ENCODE measurements at places on chromosomes 2 and 18.

DNA sequence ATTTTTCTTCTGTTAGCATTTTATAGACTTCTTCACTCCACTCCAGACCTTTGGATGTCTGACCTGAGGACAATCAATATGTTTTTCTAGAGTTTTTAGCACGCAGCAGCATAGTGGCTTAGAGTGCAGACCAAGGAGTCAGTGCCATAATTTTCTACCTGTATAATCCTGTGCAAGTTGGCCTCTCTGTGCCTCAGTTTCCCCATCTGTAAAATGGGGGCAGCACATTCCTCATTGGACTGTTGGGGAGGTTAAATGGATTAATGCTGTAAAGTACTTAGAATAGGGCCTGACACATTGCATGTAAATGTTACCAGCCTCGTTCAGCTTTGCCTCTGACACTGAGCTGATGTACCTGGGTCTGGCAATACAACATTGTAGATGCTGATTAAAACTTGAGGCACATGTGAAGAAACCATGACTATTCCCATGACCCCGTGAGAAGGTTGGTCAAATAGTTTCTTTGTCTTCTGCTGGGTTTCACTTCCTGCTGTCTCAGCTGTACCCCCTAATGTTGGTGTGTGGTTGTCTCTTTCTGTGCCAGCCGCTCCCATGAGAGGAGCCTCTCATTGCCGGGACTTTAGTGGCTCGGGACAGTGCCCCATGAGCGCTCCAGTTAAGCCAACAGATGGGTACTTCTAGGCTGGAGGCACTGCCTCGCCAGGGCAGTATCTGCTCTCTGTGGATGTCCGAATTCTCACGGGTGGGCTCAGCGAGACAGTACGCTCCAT lies 125.3 kb downstream of the SH3RF3 start:
- DNase-seq = no peak

GRCh38 chr2:196123679-196124373 lies 47.6 kb downstream of the STK17B start:
- no peak for DNase-seq

- DNase-seq = no peak
Measured at GRCh38 chr2:42879913-42880737, 87.7 kb upstream of the HAAO start.

GRCh38 chr2:148874868-148875341 lies at the start of gene KIF5C:
Gene KIF5C, plus strand, starts transcription at chr2:148875227. Its CDS starts 391 bp downstream, at chr2:148875618.
- DNase-seq = peak; percentile 91

DNA sequence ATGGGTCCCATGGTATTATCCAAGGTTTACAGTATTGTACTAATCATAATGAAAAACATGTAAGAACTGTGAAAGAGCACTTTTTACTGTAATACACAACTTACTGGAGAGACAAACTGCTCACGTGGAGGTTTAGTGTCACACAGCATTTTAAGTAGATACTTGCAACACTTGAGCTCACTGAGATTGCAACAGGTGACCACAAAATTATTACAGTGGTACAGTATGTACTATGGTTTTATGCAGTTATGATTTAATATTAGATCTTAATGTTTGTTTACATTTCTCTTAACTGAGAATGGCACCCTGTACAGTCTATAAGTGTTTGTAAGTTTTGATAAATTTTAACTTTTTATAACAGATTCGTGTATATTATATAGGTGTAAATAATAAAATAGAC lies 118.6 kb upstream of the SKOR2 start:
- DNase-seq = no peak

DNA sequence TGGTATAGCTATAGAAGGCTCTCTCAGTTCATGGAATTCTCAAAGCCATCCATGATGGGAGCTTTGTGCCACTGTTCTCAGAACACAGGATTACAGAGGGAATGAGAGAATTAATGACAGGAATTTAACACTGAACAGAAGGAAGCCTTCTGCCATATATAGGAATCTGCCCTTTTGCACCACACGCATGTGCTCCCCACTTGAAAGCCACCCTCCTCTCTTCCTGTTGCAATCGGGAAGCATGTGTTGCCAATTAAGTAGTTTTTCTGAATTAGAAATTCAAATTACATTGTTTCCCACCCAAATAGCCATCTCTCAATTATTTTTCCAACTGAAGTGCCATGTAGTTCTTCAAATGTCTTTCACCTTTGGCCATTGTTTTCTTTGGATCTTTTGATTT lies 71.3 kb downstream of the C1D start:
- DNase-seq = no peak

DNA sequence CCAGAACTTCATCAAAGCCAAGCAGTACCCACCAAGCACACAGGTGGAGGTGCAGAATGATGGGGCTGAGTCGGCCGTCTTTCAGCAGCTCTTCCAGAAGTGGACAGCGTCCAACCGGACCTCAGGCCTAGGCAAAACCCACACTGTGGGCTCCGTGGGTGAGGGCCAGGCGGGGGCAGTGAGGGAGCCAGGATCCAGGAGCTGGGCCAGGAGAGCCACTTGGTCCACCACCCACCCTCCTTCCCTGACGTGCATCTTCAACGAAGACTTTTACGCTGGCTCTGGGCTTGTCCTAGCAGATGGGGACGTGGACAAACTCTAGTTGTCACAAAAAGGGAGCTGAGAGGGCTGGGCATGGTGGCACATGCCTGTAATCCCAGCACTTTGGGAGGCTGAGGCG lies 11.8 kb downstream of the VIL1 start:
- DNase-seq = no peak

DNA sequence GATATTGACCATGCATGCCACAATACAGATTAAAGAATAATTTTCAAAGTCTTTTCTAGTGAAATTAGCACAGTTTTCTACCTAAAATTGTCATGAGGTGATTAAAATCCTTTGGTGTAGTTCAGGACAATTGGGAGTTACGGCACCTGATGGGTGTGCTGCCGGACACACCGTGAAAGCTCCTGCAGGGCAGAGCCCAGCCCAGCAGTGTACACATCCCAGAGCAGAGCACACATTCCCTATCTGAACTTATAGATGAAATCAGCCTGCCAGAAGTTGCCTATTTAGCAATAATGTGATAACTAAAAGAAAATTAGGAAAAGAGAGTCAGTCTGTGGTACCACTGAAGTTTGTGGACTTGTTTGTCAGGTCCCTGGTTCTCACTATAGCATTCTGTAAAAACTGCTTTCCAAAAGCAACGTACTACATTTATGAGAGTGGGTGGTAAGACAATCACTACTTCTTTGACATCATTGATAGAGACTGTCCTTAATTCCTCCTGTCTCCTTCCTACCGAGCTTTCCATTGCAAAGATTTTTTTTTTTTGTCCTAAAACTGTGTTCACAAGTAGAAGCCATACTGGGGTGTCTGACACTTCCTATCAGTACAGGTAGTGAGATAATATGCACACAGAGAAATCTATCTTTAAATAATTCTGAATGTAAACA lies 3.4 kb downstream of the CYTIP start:
- no peak for DNase-seq

DNA sequence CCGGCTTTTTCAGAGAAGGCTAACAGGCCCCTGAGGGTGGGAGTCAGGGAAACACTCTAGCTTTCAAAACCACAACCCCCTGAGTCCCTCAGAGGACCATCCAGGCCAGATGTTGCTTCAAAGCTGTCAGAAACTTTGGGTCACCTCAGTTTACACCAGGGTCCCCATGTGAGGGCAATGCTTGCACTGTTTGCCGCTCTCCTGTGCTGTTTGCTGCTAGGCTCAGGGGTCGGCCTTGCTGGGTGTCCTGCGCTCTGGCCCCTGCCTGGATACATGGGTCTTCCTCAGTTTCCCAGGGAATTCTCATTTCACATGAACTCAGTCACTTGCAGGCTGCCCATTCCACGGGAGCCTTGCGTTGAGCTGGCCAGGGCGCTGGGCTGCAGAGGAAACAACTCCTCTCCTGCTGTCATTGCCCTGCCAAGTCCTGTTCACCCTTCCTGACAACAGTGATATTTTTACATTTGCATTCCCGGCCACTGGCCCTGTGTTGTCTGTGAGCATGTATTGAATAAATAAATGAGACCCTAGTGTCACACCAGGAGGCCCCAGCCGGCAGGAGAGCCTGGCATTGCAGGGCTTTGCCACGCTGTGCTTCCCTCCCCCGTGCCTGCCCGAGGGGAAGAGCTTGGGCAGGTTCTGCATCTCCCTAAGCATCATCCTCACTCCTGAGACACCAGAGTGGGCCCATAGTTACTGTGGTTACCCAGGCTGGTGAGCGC lies 73.2 kb upstream of the RAB6C start:
- no peak for DNase-seq

DNA sequence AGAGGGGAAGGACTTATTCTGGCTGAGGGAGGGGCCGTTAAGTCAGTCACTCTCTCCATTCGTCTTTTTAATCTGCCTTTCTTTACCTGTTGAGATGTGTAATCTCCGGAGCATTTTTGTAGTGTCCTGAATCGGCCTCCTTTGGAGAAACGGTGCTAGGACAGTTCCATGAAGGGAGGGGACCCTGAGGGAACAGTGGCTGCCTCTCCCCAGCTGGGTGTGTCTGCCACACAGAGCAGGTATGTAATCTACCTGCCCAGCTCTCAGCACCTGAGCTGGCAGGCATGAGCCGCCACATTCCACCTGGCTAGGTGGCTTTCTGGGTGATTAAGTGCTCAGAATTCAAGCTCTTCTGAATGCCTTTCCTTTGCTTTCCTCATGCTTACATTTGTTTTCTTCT lies 131.2 kb downstream of the WDSUB1 start:
- no peak for DNase-seq

DNA sequence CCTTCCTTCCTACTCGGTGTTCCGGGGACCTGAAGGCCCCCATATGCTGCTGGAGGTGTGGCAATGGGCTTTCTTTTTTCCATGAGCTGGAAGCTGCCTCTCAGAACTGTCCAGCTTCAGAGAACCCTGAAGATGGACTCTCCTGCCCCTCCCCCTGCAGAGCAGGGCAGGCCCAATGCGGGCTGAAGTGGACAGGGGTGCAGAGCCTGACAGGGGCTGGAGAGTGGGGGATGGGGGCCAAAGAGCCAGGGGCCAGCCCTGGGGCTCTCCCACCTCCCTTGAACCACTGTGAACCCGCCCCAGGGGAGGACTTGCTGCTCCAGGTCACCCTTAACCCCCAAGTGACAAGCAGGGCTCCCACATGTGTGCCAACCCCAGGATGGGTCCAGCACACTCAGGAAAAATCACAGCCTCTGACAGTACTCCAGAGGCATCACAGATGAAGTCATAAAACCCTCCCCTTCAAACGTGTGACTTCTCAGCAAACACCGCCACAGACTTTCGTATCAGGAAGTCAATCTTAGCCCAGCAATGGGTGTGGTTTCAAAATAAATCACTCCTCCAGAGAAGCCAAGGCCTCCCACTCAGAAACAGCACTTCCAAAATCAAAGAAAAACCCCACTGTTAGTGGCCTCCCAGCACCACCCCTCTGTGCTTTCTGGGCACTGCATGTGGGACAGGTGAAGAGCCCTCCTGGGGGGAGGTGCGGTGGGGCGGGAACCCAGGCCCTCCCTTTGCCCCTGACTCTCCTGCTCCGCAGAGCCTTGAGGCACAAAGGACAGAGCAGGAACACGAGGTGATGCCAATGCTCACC lies 135.8 kb downstream of the HDAC4 start:
- no peak for DNase-seq

GRCh38 chr2:120509213-120509815 lies 163.4 kb downstream of the INHBB start:
- DNase-seq = no peak

GRCh38 chr2:215320679-215321078 lies 8.8 kb downstream of the ATIC start:
- DNase-seq = no peak

GRCh38 chr2:120344976-120345581 lies 857 bp upstream of the INHBB start:
- peak; percentile 18 for DNase-seq

- DNase-seq = no peak
Measured at GRCh38 chr2:97926946-97927345, 68.8 kb downstream of the TMEM131 start.

- no peak for DNase-seq
Measured at GRCh38 chr18:57432751-57433400, 2.3 kb upstream of the ONECUT2 start.

DNA sequence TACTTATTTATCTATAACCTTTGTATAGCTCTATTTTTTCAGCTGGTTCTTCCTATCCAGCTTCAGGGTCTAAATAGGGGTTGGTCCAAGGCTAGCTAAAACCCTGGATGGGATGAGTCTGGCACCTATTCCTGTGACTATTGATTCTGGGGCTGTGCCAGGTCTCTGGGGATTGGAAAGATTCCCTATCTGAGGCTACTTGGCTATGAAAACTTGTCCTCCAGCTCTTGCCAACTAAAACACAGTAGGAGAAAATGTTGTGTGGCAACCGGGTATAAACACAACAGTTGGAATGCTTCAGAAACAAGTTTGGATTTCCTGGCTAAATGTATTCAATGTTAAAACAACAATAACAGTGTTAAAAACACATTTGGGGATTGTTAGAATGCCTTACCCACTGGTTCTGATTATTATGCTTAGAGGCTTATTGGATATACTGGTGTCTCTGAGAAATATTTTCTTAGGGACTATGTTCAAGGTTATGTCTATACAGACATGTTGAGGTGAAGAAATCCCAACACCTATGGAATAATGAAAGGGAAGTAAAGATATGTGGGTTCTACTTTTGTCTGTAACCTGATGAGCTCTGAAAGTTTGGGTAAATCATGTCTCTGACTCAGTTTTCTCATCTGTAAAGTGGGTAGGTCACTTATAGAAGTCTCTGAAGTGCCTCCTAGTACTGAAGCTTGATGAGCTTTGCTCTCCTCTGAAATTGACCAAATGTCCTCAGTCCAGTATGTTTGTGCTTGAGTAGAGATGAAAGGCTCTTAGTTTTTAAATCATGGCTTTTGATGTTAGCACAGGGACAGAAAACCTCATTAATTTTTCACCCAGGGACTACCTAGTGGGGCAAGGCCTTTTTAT lies 460.7 kb downstream of the MTX2 start:
- no peak for DNase-seq

- DNase-seq = no peak
Measured at GRCh38 chr2:145399131-145399530, 879.2 kb upstream of the ZEB2 start.

DNA sequence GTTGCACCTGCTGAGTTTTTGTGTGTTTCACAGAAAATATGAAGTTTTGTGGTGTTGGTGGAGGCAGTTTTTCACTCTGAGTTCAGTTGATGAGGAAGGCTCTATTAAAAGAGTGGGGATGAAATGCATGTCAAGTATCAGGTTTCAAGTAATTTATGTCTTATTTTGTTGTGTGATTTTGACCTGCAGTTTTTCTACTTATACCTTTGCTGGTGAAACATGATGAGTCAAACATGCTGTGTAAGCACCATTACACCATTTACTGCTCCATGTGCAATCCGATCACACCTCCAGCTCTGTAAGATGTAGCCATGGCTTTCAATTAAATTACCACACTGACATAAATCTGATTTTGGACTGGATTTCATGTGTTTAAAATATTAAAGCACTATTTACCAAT lies 174.5 kb upstream of the ZEB2 start:
- no peak for DNase-seq

- DNase-seq = no peak
Measured at GRCh38 chr18:9135912-9136314, 668 bp upstream of the ANKRD12 start.

- DNase-seq = no peak
Measured at GRCh38 chr2:11998218-11998617, 251.8 kb downstream of the LPIN1 start.

GRCh38 chr18:3478262-3478978 lies 28.4 kb downstream of the TGIF1 start:
- no peak for DNase-seq
